ENCODE measurements at places on chromosomes 7 and 10.

DNA sequence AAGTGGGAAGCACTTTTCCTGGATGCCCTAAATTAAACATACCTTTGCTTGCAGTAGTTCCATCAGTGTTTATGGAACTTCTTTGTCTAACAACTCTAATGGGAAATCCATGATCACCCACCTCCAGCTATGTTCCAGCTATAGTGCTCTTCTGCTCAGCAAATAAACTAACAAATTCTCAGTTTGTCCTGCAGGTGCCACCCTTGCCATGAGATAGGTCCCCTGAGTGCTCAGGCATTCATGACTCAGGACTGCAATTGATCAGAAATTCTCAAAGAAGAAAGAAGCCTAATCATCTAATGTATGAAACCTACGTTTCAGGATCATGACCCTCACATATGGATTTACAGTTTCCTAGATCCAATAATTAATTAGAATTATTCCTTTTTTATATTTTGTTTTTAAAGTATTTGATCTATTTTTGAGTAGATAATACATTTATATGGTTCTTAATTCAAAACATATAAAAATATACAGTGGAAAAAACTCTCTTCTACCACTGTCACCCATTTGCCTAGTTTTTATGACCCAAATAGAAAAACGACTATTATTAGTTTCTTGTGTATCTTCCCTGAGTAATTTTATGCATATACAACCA, 48.7 kb upstream of the DYNC1I1 start:
- DNase-seq: no peak

- DNase-seq: no peak
Observed at GRCh38 chr7:33982425-33982786, 77.1 kb downstream of the BMPER start.

- no peak for DNase-seq
Observed at GRCh38 chr7:3117081-3117480, 73.4 kb upstream of the CARD11 start.

- DNase-seq: no peak
Observed at GRCh38 chr10:91613411-91614187, 19.3 kb downstream of the PPP1R3C start.

DNA sequence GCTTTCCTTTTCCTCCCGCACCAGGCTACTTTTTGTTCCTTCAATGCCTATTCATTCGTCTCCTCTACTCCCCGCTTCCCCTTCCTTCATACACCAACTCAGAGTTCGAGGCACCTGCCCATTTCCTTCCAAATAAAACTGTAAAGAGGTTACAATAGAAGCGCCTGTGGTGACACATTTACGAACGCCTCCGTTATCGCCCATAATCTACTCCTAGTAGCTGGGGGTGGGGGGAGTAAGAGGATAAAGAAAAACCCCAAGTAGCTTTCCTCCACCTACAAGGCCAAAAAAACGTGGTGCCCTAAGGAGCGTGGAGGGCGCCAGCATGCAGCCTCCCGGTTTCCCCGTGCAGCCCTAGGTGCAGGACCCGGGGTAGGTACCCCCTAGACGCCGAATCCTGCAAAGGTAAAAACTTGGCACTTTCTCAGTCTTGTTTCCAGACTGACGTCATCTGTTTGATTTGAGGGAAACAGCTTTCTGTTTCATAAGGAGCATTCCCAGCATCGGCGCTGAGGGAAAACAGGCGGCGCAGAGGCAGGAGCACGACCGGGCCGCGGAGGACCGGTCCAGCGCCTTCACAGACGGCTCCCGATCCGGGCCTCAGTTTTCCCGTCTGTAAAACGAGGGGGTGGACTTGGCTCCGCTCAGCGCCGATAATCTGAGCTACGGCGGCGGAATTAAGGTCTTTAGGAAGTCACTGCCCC, 922 bp downstream of the PPA1 start:
- DNase-seq: peak; percentile 28

GRCh38 chr7:148563583-148564274, 26.8 kb upstream of the C7orf33 start:
- DNase-seq: no peak

DNA sequence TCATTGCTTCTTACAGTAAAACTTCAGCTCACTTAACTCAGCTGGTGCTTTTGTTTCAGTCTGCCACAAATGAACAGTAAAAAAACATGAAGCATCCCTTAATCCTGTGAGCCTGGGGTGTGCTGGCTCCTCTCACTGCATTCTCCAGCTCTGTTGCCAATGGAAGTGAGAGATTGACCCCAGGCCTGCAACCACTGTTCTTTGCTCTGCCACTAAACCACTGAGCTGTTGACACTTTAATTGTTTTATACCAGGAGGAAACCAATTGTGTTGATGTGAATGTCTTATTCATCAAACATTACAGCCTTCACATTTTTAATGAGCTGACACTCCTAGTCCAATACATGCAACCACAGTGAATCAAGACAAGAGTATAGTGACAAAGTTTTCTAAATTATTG, 69.4 kb upstream of the FZD1 start:
- no peak for DNase-seq

GRCh38 chr7:137606061-137606674, 240.6 kb downstream of the DGKI start:
- DNase-seq: no peak

DNA sequence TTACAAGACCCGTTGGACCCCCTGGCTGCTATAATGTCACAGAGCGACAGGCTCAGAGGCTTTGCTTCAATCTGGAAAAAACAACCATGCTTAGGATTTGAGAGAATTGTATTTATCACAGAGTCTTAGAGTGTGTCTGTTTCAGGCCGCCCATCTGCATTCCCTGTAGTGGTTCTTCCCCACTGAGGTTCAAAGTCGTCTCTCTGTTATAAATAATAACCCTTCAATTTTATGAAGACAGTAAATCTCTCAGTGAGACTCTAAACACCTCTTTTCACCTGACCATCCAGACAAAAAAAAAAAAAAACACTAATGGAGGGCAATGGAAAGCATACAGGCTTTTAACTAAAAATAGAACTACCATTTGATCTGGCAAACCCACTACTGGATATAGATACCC, 565.4 kb upstream of the AUTS2 start:
- DNase-seq: no peak

DNA sequence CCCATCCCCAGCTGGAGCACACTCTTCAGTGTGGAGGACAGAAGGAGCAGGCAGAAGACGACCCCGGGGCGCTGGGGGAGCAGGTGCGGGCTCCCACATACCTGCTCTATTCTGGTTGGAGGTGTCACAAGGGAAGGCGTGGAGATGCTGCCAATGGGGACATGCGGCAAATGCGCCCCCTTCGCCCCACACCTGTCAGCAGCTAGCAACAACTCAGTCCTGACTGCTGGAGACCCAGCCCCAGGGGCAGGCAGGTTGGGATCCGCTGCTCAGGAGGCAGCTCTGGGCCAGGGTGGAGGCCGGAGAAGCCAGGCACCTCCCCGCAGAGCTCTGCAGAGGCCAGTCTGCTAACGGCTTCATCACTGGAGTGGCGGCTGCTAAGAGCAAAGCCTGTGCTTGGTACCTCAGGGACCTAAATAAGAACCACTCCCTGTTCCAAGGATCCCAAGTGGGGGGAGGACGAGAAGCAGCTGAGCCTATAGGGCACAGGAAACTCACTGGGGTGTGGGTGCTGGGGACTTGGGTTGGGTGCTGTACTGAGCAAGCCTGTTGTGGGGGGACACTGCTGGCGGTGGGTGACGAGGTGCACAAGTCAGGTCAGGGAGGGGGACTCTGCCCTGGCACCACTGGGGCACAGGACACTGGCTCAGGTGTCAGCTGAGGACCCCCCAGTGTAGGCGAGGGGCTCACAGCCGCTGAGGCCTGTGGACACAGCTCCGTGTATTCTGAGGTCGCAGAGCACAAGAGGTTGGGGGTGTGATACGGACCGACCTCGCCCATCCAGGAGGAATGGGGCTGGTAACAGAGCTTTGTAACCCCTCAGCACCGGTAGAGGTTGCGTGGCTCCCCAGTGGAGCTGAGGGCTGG, 19.2 kb upstream of the GPR146 start:
- no peak for DNase-seq

- no peak for DNase-seq
Observed at GRCh38 chr10:107340326-107340725, 175.8 kb upstream of the SORCS1 start.

- DNase-seq: no peak
Observed at GRCh38 chr7:139895141-139895829, 66.2 kb downstream of the TBXAS1 start.

DNA sequence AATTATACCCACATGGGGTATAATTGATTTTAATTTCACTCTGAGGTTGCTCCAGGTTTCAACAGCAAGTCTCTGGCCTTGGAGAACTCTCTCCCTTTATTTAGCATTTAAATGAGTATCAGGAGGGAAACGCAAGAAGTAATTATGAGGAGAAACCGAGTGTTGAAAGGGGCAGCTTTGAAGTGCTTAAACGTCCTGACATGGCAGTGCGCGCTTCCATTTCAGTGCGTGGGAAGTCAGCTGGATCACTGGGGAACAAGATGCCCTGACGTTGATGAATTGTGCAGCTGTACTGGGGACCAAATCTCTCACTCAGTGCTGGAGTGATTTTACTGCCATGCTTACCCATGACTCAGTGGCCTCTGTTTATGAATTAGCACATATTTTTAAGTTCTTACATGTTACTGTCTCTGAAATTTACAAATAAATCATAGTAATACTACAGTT, 106.0 kb upstream of the PRR15 start:
- no peak for DNase-seq

- peak; percentile 3 for DNase-seq
Observed at GRCh38 chr7:122143376-122143750, 686 bp downstream of the AASS start.

- no peak for DNase-seq
Observed at GRCh38 chr10:86580521-86580891, 58.9 kb upstream of the WAPL start.

DNA sequence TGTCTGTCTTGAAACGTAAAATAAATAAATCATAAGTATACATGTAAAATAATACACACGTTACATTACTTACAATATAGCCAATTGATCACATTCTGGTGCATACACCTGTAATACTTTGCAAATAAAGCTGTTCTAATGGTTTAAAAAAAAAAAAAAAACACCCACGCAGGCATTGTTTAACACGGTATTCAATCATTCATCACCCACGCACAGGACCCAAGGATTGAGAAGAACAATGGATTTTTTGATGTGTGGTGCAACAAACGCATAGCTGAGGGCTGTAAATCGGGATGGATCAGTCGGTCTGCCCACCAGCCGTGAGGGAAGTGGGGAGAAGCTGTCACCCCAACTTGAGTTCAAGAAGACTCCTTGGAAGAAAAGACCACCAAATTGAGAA, 8.7 kb downstream of the PITRM1 start:
- DNase-seq: no peak

DNA sequence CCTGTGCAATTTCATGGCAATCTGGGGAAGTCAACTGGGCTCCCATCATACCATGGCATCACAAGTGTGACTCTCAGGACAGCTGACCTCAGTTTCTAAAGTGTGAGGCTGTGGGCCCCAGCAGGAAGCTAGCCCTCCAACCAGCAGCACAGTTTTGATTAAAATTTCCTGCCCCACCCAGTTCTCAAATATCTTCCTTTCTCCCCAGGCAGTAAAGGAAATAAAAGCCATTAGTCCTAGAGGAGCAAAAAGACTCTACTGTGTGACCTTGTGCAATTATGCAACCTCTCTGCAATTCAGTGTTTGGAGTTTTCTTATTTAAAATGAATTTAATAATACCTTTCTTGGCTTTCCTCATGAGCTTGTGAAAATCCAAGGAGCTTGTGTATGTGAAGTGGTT, 143.1 kb upstream of the CDCA7L start:
- DNase-seq: no peak

- DNase-seq: no peak
Observed at GRCh38 chr7:110889335-110889734, 201.6 kb upstream of the LRRN3 start.

GRCh38 chr10:28593811-28594210, 60.9 kb downstream of the WAC start:
- no peak for DNase-seq

- no peak for DNase-seq
Observed at GRCh38 chr10:66678521-66678920, 247.3 kb upstream of the LRRTM3 start.

DNA sequence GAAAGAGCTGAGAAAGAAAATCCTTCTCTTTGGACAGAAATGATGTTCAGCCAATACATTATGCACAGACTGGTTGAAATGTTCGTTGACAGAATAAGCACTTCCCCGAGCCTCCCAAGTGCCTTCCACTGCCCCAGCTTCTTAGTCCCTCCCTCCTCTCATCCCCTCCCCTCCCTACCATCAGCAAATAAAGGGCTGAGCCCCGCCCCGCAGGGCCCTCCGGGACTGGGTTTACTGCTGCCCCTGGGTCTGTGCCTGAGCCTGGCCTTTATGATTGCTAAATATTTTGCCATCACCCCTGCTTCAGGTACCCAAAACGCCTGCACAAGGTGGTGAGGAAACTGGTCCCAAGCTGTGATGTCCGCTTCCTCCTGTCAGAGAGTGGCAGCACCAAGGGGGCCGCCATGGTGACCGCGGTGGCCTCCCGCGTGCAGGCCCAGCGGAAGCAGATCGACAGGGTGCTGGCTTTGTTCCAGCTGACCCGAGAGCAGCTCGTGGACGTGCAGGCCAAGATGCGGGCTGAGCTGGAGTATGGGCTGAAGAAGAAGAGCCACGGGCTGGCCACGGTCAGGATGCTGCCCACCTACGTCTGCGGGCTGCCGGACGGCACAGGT, 28.1 kb downstream of the HKDC1 start:
- no peak for DNase-seq

- no peak for DNase-seq
Observed at GRCh38 chr7:22252016-22252415, 104.9 kb downstream of the RAPGEF5 start.

DNA sequence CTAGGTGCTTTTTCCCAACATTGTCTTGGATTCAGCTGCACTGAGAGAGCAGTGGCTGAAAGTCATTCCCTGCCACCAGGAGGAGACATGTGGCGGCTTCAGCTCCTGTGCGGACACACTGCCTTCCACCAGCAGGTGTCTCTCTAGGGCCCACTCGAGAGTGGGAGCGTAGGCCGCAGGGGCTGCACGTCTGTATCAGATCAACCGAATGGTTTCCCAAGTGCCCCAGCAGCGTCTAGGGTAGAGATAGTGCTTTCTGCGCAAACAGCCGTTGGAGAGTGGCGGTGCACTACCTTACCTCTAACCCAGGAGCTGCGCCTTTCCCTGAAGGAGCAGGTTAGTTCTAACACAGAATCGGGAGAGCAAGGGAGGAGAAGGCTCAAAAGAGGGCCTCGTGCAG, 31.7 kb downstream of the PAPOLB start:
- no peak for DNase-seq
